ENCODE measurements at places on chromosomes 11 and 22.
A peak's percentile ranks its signal among the peaks of the same experiment; 100 is the strongest.

- DNase-seq: no peak
Observed at GRCh38 chr11:96271777-96272176, 71.2 kb downstream of the MAML2 start.

DNA sequence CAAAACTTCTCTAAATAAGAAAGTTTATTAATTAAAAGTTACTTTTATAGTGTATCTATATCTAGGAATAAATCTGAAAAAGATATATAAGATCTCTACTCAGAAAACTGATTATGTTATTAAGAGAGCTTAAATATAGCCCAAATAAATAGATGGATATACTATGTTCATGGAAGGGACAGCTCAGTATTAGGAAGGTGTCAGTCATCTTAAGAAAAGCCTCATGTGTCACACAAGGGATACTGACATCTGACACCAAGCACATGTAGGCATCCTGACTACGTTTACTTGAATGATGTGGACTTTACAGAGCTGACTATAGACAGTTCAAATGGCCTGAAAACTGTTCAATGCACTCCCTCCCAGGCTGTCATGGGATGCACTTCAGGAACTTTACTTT is 19.3 kb downstream of the PPARA start:
- DNase-seq: no peak

GRCh38 chr11:26837154-26837553 is 115.3 kb upstream of the SLC5A12 start:
- DNase-seq: no peak

DNA sequence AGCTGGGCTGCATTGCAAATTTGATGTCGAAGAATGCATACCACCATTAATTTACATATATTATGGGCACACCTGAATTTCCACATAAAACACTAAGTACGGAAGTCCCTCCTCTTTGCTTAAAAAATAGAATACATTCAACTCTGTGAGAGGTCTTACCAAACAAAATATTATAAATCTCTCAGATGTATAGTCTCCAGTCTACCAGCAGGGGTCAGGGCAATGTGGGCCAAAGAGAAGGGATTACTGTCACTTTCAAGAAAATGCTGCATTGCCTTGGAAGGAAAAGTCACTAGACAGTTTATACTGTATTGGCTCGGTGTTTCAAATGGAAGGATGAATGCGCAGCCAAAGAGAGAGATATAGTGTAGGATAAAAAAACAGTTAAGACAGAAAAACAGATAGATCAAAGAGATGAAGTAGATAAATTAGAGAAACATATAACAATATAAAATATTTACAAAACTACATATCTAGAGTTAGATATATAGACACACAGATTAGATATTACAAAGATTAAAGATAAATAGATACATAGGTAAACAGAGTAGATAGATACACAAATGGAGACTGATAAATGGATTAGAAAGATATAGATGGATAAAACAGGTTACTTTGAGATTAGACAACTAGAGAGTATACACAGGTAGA is 20.9 kb downstream of the SERGEF start:
- DNase-seq: peak; percentile 47

DNA sequence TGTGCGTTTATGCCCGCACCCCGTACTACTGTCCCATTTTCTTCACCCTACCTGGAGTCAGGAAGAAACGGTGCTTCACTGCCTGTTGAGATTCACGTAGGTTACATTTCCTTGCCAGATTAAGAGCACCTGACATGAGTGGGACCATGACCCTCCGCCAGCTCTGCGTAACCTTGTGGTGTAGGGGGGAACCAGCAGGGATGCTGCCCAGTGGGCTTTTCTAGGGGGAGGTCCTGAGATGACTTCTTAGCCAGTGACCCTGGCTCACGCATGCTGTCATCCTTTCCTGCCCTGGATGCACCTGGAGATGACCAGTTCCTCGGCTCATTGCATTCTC is 967 bp upstream of the ARVCF start:
- no peak for DNase-seq

DNA sequence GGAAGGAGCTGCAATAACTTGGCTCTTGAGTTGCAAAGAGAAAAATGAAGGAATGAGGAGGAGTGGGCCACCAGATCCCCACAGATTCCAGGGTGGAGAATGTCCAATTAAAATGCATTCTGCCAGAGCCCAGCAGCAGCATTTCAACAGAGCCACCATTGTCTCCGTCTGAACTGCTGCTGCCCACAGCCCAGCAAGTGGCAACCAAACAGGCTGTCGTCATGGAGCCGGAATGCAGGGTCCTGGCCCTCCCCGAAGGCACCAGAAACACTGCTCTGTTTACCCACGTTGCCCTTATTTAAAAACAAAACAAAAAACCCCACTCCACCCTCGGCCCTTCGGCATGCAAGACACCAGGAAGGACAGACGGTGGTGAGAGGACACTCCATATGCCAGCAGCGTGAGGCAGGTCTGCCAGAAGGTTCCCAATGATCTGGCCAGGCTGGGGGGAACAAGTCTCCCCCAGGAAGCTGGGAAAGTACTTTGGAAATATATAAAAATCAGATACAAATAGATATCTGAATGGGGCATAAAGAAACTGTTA is 32.5 kb downstream of the PLEKHA7 start:
- no peak for DNase-seq

DNA sequence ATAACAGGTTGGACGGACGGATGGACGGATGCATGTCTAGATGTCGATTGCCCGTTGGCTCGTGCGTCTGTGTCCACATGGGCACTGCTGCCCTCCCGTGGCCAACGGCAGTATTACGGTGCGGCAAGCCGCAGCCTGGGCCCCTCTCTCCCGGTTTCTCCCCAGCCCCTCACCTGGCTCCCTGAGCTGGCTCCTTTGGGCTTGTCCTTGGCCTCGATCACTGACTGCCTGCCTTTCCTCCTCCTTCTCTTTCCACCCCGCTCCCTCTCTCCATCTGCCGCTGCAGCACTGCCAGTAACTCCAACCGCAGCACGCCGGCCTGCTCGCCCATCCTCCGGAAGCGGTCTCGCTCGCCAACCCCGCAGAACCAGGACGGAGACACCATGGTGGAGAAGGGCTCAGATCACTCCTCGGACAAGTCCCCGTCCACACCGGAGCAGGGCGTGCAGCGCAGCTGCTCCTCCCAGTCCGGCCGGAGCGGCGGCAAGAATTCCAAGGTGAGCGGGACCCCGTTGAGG is 77.3 kb downstream of the SCN3B start:
- peak; percentile 63 for DNase-seq

DNA sequence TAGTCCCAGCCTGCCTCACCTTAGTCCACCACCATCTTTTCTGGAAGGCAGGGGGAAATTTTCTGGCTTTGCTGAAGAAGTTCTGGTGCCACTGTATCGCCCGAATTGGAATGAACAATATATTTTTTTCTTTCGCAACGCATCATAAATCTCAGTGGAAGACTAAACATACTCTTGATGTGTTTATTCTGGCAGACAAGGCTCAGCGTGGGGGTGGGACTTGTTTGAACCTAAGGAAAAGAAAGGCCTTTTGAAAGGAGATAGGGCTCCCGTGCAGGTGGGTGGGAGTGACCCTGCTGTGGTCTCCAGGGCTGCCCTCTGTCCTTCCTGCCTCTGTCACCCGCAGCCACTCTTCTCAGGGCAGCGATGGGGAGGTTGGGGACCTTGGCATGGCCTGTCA is 42.5 kb downstream of the CD82 start:
- DNase-seq: no peak

GRCh38 chr11:662689-663274 is 25.7 kb downstream of the DRD4 start:
- DNase-seq: peak; percentile 41

- DNase-seq: no peak
Observed at GRCh38 chr11:2569321-2569721, 124.5 kb downstream of the KCNQ1 start.

GRCh38 chr11:122659676-122660554 is 4.4 kb downstream of the UBASH3B start:
- no peak for DNase-seq

DNA sequence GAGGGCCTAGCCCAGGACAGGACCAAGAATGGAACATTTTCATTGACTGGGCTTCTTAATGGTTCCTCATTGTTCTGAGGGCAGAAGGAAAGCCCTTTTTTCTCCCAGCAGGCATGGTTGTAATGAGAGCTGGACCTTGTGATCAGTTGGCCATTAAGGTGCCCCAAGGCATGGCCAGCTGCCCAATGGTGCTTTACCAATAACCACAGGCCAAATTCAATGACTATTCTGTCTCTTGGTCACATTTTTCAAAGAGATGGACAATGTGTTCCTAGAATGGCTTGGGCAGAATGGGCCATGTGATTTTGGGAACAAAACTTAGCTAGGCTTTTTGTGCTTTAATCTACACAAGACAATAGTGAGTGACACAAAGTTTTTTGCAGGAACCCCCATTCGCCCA is 7.3 kb downstream of the NAV2 start:
- DNase-seq: no peak

- no peak for DNase-seq
Observed at GRCh38 chr11:117454564-117454917, 126.9 kb downstream of the CEP164 start.

GRCh38 chr11:111368285-111368560 is 10.9 kb downstream of the POU2AF1 start:
- DNase-seq: no peak

- no peak for DNase-seq
Observed at GRCh38 chr22:35726398-35726797, 8.7 kb downstream of the APOL5 start.

DNA sequence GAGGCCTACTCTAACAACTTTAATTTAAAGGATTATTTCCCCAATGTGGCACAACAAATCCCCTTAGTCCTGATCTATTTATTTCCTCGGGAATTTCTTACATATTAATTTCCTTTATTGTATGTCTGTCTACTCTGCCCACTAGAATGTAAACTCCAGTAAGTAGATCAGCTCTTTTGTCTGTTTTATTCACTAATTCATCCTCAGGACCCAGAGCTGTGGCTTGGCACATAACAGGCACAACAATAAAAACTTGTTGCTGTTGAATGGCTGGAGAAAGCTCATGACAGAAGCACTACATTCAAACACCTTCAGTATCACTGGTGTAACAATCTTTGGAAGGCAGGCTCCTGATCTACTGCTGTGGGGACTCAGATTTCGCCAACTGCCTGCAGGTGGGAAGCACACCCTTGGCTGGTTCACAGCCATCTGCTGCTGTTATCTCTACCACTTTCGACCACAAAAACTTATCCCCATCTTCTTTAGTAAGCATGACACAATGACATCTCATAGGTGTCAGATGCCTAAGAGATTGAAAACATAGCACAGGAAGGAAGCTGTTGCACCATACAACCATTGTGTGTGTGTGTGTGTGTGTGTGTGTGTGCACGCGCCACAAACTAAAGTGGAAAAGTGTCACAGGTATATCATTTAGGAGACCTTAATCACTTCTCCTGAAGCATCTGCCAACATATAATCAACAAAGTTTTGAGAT is 11.9 kb downstream of the HIRA start:
- peak; percentile 45 for DNase-seq

GRCh38 chr11:61776561-61777075 is 15.8 kb downstream of the TMEM258 start:
- peak; percentile 88 for DNase-seq

- DNase-seq: no peak
Observed at GRCh38 chr22:46915950-46916730, 153.7 kb downstream of the TBC1D22A start.

GRCh38 chr11:19576054-19576453 is 136.6 kb upstream of the NAV2 start:
- DNase-seq: no peak

DNA sequence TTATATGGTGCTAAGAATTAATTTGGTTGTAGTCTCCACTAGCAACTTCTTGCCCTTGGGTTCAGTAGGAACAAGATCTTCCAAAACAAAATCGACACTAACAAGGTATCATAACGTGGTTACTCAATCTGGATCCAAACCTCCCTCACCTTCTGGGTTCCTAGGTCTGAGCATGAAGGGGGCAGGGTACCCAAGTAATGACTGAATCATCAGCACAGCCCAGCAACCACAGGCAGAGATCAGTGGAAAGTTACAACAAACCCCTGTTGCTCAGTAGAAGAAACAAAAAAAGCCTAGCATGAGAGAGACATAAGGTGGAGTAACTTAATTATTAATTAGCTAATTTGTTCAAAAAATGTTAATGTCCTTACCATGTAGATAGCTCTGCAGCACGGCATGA is 221.4 kb downstream of the BLID start:
- no peak for DNase-seq

DNA sequence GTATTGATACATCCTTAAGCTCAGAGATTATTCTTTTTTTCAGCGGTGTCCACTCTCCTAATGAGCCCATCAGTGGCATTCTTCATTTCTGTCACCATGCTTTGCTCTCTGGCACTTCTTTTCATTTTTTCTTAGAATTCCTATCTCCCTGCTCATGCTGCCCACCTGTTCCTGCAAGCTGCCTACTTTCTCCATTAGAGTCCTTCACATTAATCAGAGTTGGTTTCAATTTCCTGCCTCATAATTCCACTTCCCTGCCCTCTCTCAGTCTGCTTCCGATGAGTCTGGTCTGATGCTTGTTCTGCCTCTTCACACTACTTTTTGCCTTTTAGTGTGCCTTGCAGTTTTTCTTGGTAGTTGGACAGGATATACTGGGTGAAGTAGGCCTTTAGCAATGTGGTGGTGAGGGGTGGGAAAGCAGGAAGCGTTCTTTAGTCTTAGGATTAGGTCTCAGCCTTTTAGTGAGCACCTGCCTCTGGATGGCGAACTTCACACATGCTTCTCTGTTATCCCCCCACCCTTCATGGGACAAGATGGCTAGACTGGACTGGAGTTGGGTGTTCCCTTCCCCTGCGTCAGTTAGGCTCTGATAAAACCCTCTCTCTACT is 53.6 kb downstream of the CECR2 start:
- DNase-seq: no peak

Data from RPMI8226 (cell line).